SK-N-DZ (cell line): ENCODE measurements at places on chromosomes 2 and 18.

DNA sequence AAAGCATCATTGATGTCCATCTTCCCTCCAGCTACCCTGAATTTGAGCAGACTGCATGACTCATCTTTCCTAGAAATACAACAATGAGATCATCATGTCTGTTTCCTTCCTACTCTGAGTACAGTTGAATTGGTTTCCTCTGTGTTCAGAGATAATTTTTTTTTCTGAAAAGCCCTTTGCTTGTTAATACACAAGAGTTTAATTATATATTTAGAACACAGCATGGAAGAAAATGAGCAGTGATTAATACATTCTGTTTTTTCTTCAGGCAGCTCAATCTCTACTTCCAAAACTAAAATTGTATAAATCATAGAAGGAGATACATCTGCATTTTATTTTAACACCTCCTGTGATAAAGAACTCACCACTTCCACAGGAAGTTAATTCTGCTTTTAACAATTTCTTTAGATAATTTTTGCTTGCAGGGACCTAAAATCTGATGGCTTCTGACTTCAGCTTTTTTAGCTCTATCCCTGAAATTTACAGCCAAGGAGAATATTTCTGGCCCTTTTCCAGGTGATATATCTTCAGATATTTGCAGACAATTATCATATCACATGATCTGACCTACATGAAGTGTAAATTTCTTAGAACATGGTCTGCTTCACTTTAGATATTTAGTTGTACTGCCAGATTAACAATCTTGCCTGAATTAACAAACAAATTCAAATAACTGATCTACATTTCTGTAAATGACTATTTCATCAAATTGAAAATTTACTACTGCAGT is 249.0 kb downstream of the TRIB2 start:
- no peak for DNase-seq

GRCh38 chr2:201157694-201158093 is 25.2 kb upstream of the CASP10 start:
- DNase-seq = no peak

DNA sequence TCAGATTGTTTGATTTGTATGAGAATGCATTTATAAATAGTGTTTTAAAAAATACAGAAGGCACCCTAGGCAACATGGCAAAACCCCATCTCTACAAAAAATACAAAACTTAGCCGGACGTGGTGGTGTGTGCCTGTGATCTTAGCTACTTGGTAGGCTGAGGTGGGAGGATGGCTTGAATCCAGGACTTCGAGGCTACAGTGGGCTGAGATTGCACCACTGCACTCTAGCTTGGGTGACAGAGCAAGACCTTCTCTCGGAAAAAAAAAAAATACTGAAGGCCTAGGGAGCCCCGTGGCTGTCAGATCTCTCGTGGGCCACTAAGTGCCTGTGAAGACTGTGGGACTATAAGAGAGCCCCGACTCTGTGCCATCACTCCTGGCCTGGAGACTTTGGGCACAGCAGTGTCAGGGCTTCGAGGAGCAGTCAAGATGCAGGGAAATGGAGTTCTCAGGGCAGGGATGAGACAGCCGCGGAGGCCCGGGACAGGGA is 40.5 kb downstream of the MYO7B start:
- no peak for DNase-seq

- no peak for DNase-seq
Measured at GRCh38 chr2:7625392-7626138, 708.4 kb downstream of the RNF144A start.

- DNase-seq = no peak
Measured at GRCh38 chr2:238631491-238632180, 204.9 kb downstream of the ASB1 start.

GRCh38 chr2:177064422-177064821 is 148.2 kb upstream of the HNRNPA3 start:
- no peak for DNase-seq

- no peak for DNase-seq
Measured at GRCh38 chr18:26652501-26652900, 104.1 kb upstream of the KCTD1 start.
